ENCODE measurements at places on chromosomes 3 and 15.
A peak's percentile ranks its signal among the peaks of the same experiment; 100 is the strongest.

- H3K27me3 ChIP-seq: peaks cover 10% of the 10 kb centered on the region
- no peaks in the 10 kb centered on the region for H3K36me3 ChIP-seq
- no peak overlapping the region for H3K27ac ChIP-seq
- no peak overlapping the region for H3K4me3 ChIP-seq
- DNase-seq: no peak
- no peaks in the 10 kb centered on the region for H3K4me1 ChIP-seq
These were observed 70.8 kb downstream of the EFCAB12 start for GRCh38 chr3:129357616-129358015.

DNA sequence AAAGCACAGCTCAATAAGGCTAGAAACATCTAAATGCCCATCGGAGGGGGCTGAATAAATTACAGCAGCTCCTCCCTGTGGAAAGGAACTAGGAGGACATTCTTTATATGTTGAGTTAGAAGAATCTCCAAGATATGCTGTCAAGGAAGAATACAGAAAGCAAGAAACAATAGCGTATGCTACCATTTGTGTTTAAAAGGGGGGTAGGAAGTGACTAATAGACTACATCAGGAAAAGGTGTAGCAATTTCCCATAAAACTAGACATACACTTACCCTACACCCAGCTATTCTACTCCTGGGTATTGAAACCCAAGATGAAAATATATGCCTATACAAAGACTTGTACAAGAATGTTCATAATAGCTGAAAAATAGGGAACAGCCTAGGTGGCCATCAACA lies 21.6 kb downstream of the SEC61A1 start:
- no peak overlapping the region for H3K27ac ChIP-seq
- no peaks in the 10 kb centered on the region for H3K4me1 ChIP-seq
- H3K4me3 ChIP-seq: no peak overlapping the region
- peaks cover 34% of the 10 kb centered on the region for H3K36me3 ChIP-seq
- DNase-seq: no peak
- H3K27me3 ChIP-seq: no peaks in the 10 kb centered on the region

DNA sequence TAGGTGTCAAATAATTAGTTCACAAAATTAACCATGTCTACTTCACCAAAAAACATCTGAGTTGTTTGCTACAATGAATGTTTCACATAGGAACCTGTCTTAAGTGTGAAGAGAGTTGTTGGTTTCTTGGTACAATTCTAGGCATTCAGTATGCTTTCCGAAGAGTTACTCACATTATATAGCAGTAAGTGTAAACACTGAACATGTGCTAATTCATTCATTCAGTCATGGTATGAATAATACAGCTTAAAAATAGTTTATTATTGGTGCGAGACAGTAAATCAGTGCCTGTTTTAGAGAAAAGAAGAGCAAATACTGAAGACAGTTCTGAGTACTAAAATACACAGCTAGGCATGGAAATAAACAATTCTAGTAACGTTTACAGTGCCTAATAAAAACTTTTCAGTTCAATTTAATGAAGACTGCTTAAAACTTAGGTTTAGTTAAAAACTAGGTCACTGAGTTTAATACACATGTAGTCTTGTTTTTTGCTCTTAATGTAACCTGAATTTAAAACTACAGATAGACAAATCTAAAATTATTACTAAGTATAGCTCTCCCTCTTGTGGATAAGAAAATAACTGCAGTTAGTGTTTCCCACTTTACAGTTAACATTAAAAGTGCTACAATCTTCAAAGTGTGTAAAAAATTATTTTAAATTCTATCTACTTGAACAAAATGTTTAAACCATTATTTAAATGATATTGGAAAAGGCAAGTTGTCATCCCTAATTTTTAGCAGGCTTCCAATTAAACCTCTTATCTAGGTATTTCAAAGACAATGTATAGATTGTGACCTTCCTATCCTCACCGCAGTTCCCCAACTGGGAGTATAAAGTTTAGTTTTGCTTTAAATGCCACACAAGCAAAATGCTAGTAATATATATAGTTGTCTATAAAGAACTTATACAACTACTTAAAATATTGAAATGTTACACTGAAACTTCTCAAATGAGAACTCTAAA lies 20.1 kb upstream of the ZCWPW2 start:
- DNase-seq: no peak
- H3K4me1 ChIP-seq: peaks cover 28% of the 10 kb centered on the region
- peaks cover 10% of the 10 kb centered on the region for H3K36me3 ChIP-seq

DNA sequence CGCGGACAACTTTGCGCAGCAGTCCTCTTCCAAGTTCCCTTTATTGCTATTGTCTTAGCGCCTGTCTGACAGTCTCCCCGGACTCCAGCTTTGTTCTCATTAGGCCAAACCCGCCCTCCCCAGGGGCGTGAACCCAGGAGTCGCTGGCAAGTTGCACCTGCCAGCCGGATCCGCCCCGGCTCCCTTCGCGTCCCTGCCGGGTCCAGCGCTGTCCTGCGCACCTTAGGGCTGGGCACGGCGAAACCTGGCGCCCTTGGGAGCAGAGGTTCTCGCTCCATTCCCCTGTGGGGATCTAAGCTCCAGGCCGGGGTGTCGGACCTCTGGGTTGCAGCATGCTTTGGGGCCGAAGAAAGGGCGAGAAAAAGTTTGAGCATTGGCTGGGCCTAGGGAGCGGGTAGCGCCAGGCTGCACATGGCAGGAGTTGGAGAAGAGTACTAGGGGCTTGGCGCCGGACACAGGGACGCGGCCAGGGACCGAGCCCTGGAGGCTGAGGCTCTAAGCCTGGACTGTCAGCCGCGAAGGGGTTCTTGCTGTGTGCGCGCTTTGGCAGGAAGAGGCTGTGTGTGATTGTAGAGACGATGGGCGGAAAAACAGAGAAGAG lies 335.1 kb upstream of the THRB start:
- no peak overlapping the region for H3K27ac ChIP-seq
- no peaks in the 10 kb centered on the region for H3K4me1 ChIP-seq
- H3K36me3 ChIP-seq: no peaks in the 10 kb centered on the region
- no peak overlapping the region for H3K4me3 ChIP-seq
- peaks cover 11% of the 10 kb centered on the region for H3K27me3 ChIP-seq

- no peak overlapping the region for H3K27ac ChIP-seq
- no peak for DNase-seq
- H3K4me3 ChIP-seq: no peak overlapping the region
- no peaks in the 10 kb centered on the region for H3K36me3 ChIP-seq
- H3K4me1 ChIP-seq: no peaks in the 10 kb centered on the region
These were observed 33.7 kb upstream of the ABI3BP start for GRCh38 chr3:101026881-101027280.

DNA sequence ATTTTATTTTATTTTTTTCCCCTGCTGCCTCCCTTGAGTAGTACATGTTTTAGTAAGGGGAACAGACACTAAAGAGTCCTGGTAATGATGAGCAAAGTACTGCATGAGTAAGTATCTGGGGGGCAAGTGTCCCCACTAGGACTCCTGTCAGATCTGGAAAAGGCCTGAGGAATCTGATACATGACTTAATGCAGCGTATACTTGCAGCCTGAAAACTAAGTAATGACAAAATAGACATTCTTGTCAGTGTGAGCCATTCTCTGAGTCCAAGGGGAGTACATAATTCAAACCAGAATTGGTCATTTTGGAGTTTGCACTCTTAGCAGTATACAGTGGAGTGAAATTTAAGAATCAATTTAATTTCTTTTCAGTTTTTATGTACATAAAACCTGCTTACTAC lies 27.5 kb downstream of the NXPE3 start:
- peaks cover 19% of the 10 kb centered on the region for H3K4me1 ChIP-seq
- H3K4me3 ChIP-seq: no peak overlapping the region
- peaks cover 34% of the 10 kb centered on the region for H3K36me3 ChIP-seq
- no peak overlapping the region for H3K27ac ChIP-seq

DNA sequence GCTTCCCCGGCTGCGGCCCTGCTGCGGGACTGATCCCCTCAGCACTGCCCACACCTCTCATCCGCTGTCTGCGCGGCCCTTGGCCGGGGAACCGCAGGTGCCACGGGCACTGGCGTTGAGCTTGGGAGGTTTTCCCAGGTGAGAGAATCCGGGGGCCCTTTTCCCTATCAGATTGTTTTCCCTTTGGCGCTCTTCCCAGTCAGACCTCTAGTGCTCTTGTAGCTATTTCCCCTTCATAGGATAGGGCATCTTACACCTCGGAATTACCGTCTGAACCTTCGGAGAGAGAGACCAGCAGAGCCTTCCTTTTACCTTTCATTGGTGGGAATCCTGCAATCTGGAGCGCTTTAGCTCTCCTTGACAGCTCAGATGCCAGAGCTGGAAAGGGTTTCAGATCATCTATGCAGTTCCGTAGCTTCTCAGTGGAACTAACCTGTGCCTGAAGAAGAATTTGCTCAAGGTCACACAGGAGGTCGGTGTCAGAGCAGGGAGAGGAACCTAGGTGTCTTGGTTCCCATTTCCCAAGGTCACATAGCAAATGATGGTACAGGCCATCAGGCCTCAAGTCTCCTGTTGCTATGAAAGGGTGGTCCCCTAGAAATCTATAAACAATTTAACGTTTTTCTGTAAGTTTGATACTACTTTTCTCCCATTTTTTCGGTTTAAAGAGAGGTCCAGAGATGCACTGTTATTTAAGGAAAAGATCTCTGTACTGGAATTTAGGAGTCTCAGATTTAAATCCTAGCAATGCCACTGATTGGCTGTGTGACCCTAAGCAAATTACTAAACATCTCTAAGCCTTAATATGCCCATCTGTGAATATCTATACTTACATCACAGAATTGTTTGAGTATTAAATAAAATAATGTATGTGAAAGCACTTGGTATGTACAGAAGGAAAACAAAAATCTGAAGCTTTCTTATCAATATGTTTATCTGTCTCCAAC lies 916 bp downstream of the IDH3A start:
- H3K27me3 ChIP-seq: no peaks in the 10 kb centered on the region
- no peak for DNase-seq
- peaks cover 39% of the 10 kb centered on the region for H3K4me1 ChIP-seq
- H3K27ac ChIP-seq: peak overlapping the region; percentile 77

- no peak overlapping the region for H3K4me3 ChIP-seq
- DNase-seq: no peak
- H3K27me3 ChIP-seq: peaks cover 10% of the 10 kb centered on the region
- H3K4me1 ChIP-seq: no peaks in the 10 kb centered on the region
- H3K36me3 ChIP-seq: peaks cover 6% of the 10 kb centered on the region
These were observed 73.7 kb upstream of the UMPS start for GRCh38 chr3:124656531-124656930.

GRCh38 chr15:80953953-80954778 lies 35.5 kb downstream of the MESD start:
- DNase-seq: no peak
- peaks cover 6% of the 10 kb centered on the region for H3K4me1 ChIP-seq
- no peaks in the 10 kb centered on the region for H3K27me3 ChIP-seq

DNA sequence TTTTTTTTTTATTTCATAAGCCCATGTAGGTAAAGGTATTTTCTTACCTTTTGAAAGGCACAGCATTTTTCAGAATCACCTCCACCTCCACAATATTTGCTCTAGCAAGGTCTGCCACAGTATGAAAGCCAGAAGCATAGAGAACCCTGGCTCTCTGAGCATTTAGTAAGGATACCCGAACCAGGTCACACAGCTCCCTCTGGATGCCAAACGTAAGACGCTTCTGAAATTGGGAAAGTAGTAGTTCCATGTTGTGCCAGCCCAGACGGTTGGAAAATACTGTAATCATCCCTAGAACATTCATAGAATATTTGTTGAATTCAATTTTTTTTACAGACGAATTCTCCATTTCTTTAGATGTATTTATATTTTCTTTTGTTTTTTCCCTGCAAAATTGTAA lies 52.4 kb downstream of the POLQ start:
- peaks cover 6% of the 10 kb centered on the region for H3K36me3 ChIP-seq
- H3K4me3 ChIP-seq: no peak overlapping the region
- no peak overlapping the region for H3K27ac ChIP-seq

GRCh38 chr3:36843065-36844051 lies 79.0 kb upstream of the DCLK3 start:
- H3K4me1 ChIP-seq: peaks cover 31% of the 10 kb centered on the region
- peak overlapping the region; percentile 46 for H3K4me3 ChIP-seq
- peaks cover 62% of the 10 kb centered on the region for H3K36me3 ChIP-seq
- DNase-seq: no peak

DNA sequence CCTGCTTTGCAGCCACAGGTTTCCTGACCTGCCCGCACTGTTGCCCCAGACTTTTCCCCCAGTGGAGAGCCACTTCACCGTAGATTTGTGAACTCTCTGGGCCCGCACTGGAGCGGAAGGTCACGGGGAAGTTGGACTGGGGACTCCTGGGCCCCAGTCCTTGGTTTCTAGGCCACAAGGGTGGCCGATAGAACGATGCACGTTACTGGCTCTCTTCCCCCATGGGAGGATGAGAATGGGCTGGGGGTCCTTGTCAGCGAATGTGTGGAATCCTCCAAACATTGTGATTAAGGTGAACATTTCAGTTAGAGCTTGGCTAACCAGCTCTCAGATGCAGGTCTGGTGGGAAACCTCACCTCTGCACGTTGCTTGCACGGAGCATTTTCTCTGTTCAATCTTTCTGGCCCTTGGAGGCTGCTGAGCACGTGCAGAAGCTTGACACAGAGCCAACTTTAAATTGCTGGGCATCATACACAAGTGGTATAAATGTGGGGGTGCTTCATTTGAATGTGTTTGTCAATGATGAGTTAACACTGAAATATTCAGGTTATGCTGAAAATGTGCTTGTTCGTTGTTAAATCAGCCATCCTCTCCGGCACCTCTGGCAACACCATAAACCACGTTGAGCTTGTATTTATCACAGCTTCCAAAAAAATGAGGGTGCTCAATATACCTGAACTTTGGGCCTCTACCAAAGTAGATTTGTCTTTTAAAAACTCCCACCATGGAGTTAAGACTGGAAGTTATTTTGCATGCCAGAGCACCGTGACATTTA lies 976 bp downstream of the DIS3L start:
- H3K36me3 ChIP-seq: peaks cover 14% of the 10 kb centered on the region
- H3K4me1 ChIP-seq: peaks cover 41% of the 10 kb centered on the region
- DNase-seq: no peak
- peak overlapping the region; percentile 84 for H3K4me3 ChIP-seq

GRCh38 chr3:194483850-194484249 lies 3.0 kb downstream of the ATP13A3 start:
- no peak for DNase-seq
- peaks cover 45% of the 10 kb centered on the region for H3K4me1 ChIP-seq
- H3K27ac ChIP-seq: no peak overlapping the region
- H3K36me3 ChIP-seq: peaks cover 28% of the 10 kb centered on the region

- H3K27ac ChIP-seq: no peak overlapping the region
- H3K36me3 ChIP-seq: no peaks in the 10 kb centered on the region
- no peak overlapping the region for H3K4me3 ChIP-seq
- DNase-seq: no peak
These were observed 189.7 kb upstream of the STT3B start for GRCh38 chr3:31343075-31343474.
